ENCODE measurements at places on chromosomes 3 and 15. TPM values are rescaled to one million over a fixed set of nuclear protein-coding genes. Genes with fewer than 3 reads are reported as not detected.

Gene ABI3BP
- total RNA-seq = 6.0 TPM

Gene STAB1
- 8.2 TPM for total RNA-seq

Gene SLC12A8
- total RNA-seq = 16.2 TPM

Gene GOLGA6L1
- total RNA-seq = not detected

Gene IL17RE
- 7.5 TPM for total RNA-seq
